ENCODE measurements at places on chromosomes 5 and 9.

GRCh38 chr9:132669698-132670456, at the start of gene DDX31:
Gene DDX31 (minus strand): TSS chr9:132669983. CDS start chr9:132669934, 49 bp downstream.
- peaks cover 45% of the 10 kb centered on the region for H3K4me1 ChIP-seq
- H3K27ac ChIP-seq, result peak within 1 kb of the TSS; percentile 96
- no peaks in the 10 kb centered on the region for H3K27me3 ChIP-seq
- peak within 1 kb of the TSS; percentile 95 for H3K4me3 ChIP-seq
- DNase-seq, result peak; percentile 83
- no peaks in the 10 kb centered on the region for H3K36me3 ChIP-seq

DNA sequence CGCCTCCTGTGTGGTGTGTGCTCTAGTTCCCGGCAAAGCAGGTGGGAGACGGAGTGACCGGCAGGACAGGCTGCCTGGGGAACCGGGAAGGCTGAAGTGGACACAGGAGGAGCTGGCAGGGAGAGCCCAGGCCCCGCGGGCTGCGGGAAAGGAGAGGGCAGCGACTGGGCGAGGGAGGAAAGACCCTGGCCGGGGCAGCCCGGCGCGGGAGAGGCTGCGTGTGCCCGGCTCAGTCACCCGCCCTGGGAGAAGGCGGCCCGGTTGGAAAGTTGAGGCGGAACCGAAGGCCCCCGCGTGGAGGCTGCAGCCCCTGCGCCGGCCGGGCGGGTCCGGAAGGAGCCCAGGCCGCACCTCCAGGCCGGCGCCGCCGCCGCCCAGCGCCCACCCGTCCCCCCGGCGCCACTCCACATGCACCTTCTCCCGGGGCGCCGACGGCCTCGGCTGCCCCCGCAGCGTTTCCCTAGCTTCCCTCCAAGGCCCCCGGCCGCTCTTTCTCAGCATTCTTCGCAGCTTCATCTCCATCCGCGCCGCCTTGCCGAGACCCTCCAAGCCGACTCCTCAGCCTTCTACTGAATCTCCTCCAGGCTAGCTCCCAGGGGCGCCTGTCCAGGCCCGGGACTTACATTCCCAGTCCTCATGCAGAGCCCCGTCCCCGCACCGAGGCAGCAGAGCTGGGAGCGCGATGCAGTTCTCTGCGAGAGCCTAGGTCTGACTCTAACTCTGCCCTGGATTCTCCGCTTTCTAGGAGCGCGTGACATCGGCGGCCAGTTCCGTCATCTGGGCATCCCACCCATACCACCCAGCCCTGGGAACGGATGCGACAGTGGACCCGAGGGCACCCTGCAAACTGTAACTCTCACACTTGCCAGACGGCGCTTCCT, 152.0 kb downstream of the ERCC6L2 start:
- peaks cover 16% of the 10 kb centered on the region for H3K4me1 ChIP-seq
- H3K27me3 ChIP-seq, result peaks cover 20% of the 10 kb centered on the region
- peaks cover 10% of the 10 kb centered on the region for H3K36me3 ChIP-seq

GRCh38 chr5:169801781-169802180, 164.7 kb downstream of the DOCK2 start:
- H3K4me3 ChIP-seq, result no peak overlapping the region
- no peak for DNase-seq
- no peaks in the 10 kb centered on the region for H3K27me3 ChIP-seq
- peaks cover 27% of the 10 kb centered on the region for H3K4me1 ChIP-seq

- DNase-seq, result no peak
- H3K27ac ChIP-seq, result no peak overlapping the region
- no peak overlapping the region for H3K4me3 ChIP-seq
- no peaks in the 10 kb centered on the region for H3K27me3 ChIP-seq
- H3K4me1 ChIP-seq, result no peaks in the 10 kb centered on the region
Observed at GRCh38 chr9:10366171-10366779, 246.5 kb downstream of the PTPRD start.

- H3K4me3 ChIP-seq, result no peak overlapping the region
- no peak overlapping the region for H3K27ac ChIP-seq
- no peak for DNase-seq
Observed at GRCh38 chr5:101686536-101687157, 609.4 kb downstream of the SLCO4C1 start.

GRCh38 chr5:29896646-29897045, 1296.8 kb upstream of the CDH6 start:
- H3K36me3 ChIP-seq, result no peaks in the 10 kb centered on the region
- no peak overlapping the region for H3K27ac ChIP-seq
- DNase-seq, result no peak

GRCh38 chr5:111518777-111519176, 6.4 kb upstream of the STARD4 start:
- no peak for DNase-seq
- no peak overlapping the region for H3K4me3 ChIP-seq
- H3K4me1 ChIP-seq, result peaks cover 2% of the 10 kb centered on the region
- peaks cover 6% of the 10 kb centered on the region for H3K27me3 ChIP-seq
- no peak overlapping the region for H3K27ac ChIP-seq

- peaks cover 8% of the 10 kb centered on the region for H3K27me3 ChIP-seq
- no peaks in the 10 kb centered on the region for H3K36me3 ChIP-seq
- H3K4me3 ChIP-seq, result no peak overlapping the region
- DNase-seq, result no peak
- H3K27ac ChIP-seq, result no peak overlapping the region
Observed at GRCh38 chr9:137236936-137237421, 4.1 kb upstream of the TUBB4B start.

GRCh38 chr9:35905051-35905781, 786 bp upstream of the HRCT1 start:
- no peaks in the 10 kb centered on the region for H3K36me3 ChIP-seq
- no peak overlapping the region for H3K4me3 ChIP-seq

- H3K36me3 ChIP-seq, result no peaks in the 10 kb centered on the region
- no peak overlapping the region for H3K27ac ChIP-seq
- no peak for DNase-seq
- H3K27me3 ChIP-seq, result peaks cover 48% of the 10 kb centered on the region
- H3K4me3 ChIP-seq, result no peak overlapping the region
Observed at GRCh38 chr5:168969326-168969886, 331.5 kb downstream of the SLIT3 start.

DNA sequence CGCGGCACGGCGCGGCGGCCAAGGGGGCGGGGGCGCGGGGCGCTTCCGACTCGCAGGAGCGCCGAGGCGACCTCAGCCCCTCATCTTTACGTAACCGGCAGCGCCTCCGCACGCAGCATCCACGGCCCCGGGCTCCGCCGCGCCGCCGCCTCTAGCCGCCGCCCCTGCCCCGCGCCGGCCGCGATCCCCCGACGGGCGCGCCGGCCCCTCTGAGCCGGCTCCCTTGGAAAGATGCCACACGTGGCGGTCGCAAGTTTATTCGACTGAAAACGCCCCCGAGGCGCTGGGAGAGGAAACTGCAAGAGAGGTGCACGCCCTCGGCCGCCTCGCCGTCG, 1.0 kb downstream of the KLF9 start:
- DNase-seq, result no peak
- peak overlapping the region; percentile 98 for H3K27ac ChIP-seq
- no peaks in the 10 kb centered on the region for H3K36me3 ChIP-seq
- H3K4me3 ChIP-seq, result peak overlapping the region; percentile 96
- H3K4me1 ChIP-seq, result peaks cover 34% of the 10 kb centered on the region
- no peaks in the 10 kb centered on the region for H3K27me3 ChIP-seq

Measured in T-helper 17 cell (primary cell).